ENCODE measurements at places on chromosomes 6 and 20. TPM values are rescaled to one million over a fixed set of nuclear protein-coding genes. Genes with fewer than 3 reads are reported as not detected.

Gene ENPP4
- total RNA-seq: 0.26 TPM

Gene TFAP2D
- not detected for total RNA-seq

Gene SNAP25
- total RNA-seq: not detected

Gene MUC21
- total RNA-seq: not detected

Gene NHLRC1
- total RNA-seq: 0.43 TPM

Gene CPNE5
- total RNA-seq: 4.2 TPM

Gene GABRR1
- total RNA-seq: not detected

Gene TSPO2
- not detected for total RNA-seq

Gene GATA5
- not detected for total RNA-seq

Gene MICB
- total RNA-seq: 7.5 TPM

Gene OR2H2
- total RNA-seq: not detected

Gene UBE2C
- total RNA-seq: 3.3 TPM

Gene CST3
- 141 TPM for total RNA-seq

Gene CDSN
- not detected for total RNA-seq

Gene ZFP57
- total RNA-seq: not detected

Gene IL17A
- not detected for total RNA-seq

Gene ADGRB3
- not detected for total RNA-seq

Gene FOXC1
- 4.4 TPM for total RNA-seq
